ENCODE measurements at places on chromosomes 2 and 18.

DNA sequence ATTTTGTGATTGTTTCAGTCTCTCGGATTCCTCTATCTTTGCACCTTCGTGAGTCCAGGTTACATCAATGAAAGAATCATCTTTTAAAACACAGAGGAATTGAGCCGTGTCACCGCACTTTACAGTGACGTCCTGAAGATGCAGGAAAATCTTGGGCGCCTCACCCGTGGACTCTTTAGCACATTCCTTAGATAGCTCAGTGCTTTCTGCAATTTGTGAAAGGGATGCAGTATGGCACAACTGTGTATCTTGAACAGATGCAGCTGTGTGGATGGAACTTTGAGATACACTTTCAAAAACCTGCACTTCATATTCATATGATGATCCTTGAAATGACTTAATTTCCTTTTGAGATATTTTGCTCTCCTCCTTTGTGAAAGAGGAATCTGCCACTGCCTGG lies 50.9 kb downstream of the TTN start:
- H3K27me3 ChIP-seq, result no peaks in the 10 kb centered on the region
- DNase-seq, result no peak
- H3K4me3 ChIP-seq, result no peak overlapping the region
- H3K27ac ChIP-seq, result no peak overlapping the region
- no peaks in the 10 kb centered on the region for H3K4me1 ChIP-seq

DNA sequence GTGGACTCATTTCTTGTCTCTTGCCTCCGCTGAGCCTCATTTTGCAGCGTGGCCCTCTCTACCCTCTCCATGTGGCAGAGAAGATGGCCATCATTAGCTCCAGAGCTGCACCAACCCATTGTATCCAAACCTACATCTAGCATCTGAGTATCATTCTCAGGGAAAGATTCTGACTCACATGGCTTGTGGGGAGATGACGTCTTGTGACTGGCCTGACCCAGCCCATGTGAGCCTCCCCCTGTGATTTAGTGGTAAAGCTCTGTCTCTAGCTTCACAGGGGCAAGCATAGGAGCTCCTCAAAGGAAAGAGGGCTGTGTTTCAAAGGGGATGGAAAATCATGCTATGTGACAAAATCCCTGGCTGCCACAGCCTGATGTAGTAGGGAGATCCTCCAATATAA lies 87.4 kb upstream of the RBMS1 start:
- no peaks in the 10 kb centered on the region for H3K27me3 ChIP-seq
- DNase-seq, result no peak
- no peak overlapping the region for H3K4me3 ChIP-seq
- H3K4me1 ChIP-seq, result peaks cover 4% of the 10 kb centered on the region
- H3K36me3 ChIP-seq, result no peaks in the 10 kb centered on the region

- no peaks in the 10 kb centered on the region for H3K36me3 ChIP-seq
- no peak for DNase-seq
- no peaks in the 10 kb centered on the region for H3K4me1 ChIP-seq
- H3K27me3 ChIP-seq, result no peaks in the 10 kb centered on the region
- H3K4me3 ChIP-seq, result no peak overlapping the region
These were observed 43.7 kb downstream of the WIPF1 start for GRCh38 chr2:174553811-174554493.

DNA sequence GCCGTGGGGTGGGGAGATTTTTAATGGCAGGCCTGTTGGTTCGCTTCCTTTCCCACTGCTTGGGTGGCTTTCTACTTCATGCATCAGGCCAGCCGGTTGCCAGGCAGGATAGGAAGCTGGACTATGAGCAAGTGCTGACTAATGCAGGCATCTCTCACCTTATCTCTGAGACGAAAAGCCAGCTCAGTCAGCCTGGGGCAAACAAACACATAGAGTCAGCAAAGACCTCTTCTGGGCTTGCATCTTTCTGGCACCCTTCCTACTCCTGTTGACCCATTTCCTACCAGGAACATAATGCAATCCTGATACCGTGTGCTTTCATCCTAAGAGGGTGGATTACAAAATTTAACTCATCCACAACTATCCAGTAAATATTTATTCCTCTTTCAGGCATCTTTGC lies 416.6 kb upstream of the MEX3C start:
- no peak overlapping the region for H3K27ac ChIP-seq
- DNase-seq, result peak; percentile 24
- no peak overlapping the region for H3K4me3 ChIP-seq
- peaks cover 6% of the 10 kb centered on the region for H3K4me1 ChIP-seq
- H3K36me3 ChIP-seq, result no peaks in the 10 kb centered on the region

DNA sequence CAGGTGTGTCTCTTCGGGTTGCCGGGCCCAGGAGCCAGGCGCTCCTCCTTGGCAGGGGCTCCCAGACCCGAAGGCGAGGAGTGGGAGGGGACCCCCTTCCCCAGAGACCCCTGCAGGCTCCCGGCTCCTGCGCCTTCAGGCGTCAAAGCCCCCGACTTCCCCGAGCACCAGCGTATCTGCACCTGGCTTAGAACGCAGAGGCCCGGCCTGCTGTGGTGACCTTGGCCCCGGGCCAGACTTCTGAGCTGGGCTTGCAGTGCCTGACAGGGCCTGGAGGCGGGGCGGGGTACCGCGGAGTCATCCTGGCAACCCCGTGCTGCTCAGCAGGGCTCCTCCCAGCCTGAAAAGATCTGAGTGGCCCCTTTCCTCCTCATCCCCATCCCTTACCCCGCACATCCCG lies 27.0 kb downstream of the SKA1 start:
- no peak overlapping the region for H3K4me3 ChIP-seq
- DNase-seq, result no peak
- H3K4me1 ChIP-seq, result no peaks in the 10 kb centered on the region
- no peaks in the 10 kb centered on the region for H3K36me3 ChIP-seq

DNA sequence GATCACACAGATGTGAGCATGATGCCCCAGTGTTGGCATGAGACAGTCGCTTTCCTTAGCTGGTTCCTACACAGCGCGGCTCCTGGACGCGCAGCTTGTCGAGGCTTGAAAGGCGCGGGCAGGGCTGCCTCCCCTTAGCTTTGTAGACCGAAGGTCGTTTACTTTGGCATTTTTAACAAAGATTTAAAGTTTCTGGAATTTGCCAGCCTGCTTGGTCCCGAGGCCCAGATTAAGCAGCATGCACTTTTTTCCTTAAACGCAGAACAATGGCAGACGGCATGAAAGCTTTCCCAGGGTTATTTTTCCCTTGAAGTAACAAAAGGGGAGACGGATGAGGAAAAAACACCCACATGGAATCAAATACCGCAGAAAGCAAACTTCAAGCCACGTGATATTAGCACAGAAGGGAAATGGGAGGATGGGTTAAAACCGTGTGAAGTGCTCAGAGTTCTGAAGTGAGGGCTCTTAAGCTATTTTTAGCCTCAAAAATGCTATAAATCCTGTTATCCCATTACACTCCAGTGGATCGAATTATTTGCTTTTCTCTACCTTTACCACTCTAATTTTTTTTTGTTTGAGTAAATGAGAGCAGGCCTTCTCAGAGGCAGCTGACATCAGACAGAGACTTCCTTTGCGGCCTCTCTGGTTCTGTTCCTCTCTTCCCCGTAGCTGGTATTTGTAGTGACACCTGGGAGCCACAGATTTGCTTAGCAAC lies 55.7 kb downstream of the NPAS2 start:
- H3K4me3 ChIP-seq, result peak overlapping the region; percentile 13
- no peaks in the 10 kb centered on the region for H3K27me3 ChIP-seq
- H3K4me1 ChIP-seq, result no peaks in the 10 kb centered on the region
- peak overlapping the region; percentile 26 for H3K27ac ChIP-seq

DNA sequence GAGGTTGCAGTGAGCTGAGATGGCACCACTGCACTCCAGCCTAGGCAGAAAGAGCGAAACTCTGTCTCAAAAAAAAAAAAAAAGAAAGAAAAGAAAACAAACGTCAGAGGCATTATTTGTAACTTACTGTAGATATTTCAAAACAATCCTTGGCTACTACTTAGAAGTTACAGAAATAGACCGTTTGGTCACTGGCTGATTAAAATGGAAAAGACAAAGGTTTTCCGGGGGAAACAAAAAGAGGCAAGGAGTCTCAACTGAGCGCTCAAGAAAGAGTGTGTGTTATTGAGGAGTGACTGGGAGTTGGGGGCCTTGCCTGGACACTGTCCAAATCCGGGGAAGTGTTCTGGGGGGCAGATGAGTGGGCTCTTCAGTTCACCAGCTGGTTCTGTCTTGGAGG lies 47.6 kb downstream of the TEX44 start:
- H3K27me3 ChIP-seq, result no peaks in the 10 kb centered on the region
- H3K36me3 ChIP-seq, result no peaks in the 10 kb centered on the region
- H3K4me3 ChIP-seq, result no peak overlapping the region
- H3K4me1 ChIP-seq, result peaks cover 10% of the 10 kb centered on the region
- DNase-seq, result no peak
- peak overlapping the region; percentile 89 for H3K27ac ChIP-seq
